Thymus (tissue), 14 donors: ENCODE measurements at places on chromosomes 13 and 19.

DNA sequence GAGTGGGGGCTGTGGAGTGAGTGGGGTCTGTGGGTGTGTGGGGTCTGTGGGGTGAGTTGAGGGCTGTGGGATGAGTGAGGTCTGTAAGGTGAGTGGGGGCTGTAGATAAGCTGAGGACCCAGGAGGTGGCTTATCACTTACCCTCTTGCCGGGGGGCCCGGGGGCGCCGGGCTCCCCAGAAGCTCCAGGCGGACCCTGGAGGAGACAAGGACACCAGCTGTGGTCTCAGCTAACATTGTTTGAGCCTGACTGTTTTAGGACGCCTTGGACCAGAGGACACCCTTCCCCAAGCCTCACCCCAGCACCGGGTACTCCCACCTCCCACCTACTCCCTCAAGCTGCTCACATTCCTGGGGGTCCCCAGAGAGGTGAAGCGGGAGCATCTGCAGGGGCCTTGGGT lies 34.2 kb upstream of the OLFM2 start:
- no peak for DNase-seq

GRCh38 chr13:113559061-113559460 lies 25.5 kb upstream of the TFDP1 start:
- DNase-seq = no peak

GRCh38 chr13:98741741-98742435 lies 10.6 kb downstream of the SLC15A1 start:
- DNase-seq = no peak

DNA sequence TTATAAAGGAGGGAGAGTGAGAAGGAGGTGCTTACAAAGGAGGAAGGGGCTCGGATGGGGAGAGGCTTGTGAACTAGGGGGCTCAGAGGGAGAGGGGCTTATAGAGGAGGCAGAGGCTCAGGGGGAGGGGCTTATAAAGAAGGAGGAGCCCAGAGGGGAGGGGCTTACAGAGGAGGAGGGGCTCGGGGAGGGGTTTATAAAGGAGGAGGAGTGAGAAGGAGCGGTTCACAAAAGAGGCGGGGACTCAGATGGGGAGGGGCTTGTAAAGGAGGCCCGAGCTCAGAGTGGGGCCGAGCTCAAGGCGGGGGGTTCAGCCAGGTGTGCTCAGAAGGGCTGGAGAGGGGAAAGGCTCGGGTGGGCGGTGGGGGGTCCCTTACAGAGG lies 500 bp downstream of the SMIM24 start:
- peak; percentile 62 for DNase-seq

GRCh38 chr13:89695343-89696257 lies 1651.9 kb upstream of the MIR17HG start:
- peak; percentile 3 for DNase-seq

GRCh38 chr19:55015126-55015525 lies 22.9 kb downstream of the GP6 start:
- no peak for DNase-seq

DNA sequence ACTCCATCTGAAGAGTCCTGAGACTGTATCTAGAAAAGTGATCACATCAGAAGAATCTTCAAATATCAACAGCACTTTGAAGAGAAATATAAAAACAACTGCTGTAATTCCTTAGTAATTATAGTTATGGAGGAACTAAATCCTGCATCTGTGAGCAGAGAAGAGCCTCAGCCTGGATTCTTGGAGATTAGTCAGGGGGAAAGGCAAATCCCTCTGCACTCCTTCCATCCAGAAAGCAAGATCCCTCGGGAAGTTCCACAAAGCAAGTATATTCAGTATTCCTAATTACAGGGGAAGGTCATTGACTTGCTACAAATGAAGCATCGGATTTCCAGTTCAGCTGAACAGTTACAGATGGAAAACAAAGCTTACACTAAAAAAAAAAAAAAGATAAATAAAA lies 256.6 kb upstream of the IPO5 start:
- no peak for DNase-seq

DNA sequence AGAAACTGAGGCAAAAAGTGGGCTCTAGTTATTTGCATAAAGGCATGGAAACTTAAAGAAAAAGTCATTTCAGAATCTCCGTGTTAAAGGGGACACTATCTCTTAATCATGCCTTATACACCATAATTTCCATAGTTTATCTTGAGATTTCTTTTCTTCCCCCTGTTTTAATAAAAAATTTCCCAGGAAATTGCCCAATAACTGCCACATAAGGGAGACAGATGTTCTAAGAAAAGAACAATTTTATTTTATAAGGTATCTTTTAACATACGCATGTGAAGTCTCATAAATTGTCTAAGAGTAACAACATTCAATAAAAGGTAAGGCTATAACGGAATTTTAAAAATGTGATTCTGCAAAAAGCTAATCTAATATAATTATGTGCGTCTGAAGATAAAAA lies 371.3 kb downstream of the IRS2 start:
- DNase-seq = no peak

- DNase-seq = no peak
These were observed 121.0 kb upstream of the SLC7A1 start for GRCh38 chr13:29716493-29716892.

GRCh38 chr19:15631817-15632216 lies 8.9 kb upstream of the CYP4F3 start:
- DNase-seq = peak; percentile 43

GRCh38 chr13:85497652-85498051 lies 301.6 kb downstream of the SLITRK6 start:
- DNase-seq = no peak

- DNase-seq = no peak
These were observed 461.4 kb downstream of the MYO16 start for GRCh38 chr13:109090796-109091195.

GRCh38 chr13:65913173-65913572 lies 1317.0 kb downstream of the PCDH9 start:
- no peak for DNase-seq

DNA sequence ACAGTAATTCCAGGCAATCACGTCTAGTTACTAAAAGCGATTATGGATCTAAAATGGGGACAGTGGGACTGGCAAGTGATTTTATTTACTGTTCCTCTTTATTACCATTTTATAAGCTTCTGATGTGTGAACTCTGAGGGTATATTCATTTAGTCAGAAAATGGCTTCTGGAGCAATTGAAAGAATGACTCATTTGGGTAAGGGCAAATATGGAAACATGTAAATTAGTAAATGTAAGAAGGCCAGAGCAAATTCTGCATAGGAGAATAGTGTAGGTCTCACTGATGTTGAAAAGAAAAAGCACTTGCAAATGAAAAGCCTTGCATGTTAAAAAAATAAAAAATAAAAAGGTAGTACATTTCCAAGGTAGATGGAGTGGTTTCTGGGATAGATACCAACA lies 262.2 kb downstream of the KLF5 start:
- DNase-seq = no peak

DNA sequence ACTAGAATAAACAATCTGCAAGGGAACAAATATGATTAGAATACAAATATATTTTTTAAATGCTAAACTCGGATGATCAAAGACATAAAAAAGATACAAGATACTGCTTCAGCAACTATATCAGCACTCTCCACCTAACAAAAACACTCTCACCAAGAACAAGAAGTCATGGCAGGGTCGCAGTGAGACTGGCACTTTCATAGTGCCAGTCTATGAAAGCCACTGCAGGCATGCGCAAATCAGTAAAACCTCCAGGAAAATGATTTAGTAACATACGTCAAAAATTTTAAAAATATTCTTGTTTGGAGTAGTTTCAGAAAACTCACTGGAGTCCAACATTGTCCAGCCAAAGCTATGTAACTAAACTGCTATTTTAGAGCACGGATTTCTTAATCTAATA lies 295.9 kb downstream of the DIAPH3 start:
- DNase-seq = no peak

DNA sequence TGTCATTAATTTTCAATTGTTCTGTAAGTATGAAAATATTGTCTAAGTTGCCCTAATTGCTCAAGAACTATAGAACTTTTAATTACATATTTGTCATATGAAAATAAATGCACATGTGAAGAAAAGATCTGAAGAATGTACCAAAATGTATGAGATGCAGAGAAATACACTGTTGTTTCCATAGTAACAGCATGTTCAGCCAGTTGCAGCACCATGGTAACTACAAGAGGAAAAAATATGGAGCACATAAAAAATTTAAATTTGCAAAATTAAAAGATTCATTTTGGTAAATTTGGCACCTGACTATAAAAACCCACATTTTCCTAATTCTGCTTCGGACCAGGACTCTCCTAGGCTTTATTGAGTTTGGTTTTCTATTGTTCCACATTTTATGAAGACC lies 1170.0 kb upstream of the MIR17HG start:
- no peak for DNase-seq

GRCh38 chr13:94825507-94825906 lies 113.2 kb upstream of the SOX21 start:
- DNase-seq = no peak
